ENCODE measurements at places on chromosomes 11 and 22.

DNA sequence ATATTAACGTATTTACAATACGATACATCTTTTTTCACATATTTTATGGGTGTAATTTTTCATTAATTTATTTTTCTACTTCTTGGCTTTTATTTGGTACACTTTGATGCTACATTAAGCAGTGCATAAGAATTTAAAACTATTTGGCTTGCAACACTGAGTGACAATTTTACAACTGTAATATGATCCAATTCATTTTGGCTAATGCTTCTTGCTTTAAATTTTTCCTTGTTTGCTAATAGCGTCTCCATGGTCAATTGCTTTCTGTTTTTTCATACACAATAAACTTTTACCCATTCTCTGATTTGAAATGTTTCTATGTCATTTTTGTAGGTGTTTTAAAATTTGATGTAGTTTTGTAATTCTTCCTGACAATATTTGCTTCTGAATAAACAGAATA is 773.2 kb downstream of the FAM181B start:
- DNase-seq: no peak

- DNase-seq: no peak
These were observed 58.0 kb upstream of the TTLL12 start for GRCh38 chr22:43244803-43245527.

DNA sequence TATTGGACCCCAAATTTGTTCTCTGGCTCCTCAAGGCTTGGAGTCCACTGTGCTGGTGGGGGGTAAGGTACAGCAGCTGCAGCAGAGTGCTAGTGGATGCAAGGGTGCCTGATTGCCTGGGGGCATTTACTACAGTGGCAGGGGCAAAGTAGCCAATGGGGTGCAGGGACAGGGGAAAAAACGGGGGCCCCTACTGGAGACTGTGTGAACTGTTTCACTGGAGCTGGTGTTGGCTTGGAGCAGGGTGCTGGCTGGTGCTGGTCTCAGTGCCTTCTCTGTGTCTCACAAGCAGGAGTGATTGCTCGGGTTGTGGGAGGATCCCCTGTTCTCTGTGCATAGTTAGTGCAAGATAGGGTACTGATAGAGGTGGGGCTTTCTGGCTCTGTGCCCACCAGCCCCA is 935.9 kb downstream of the JRKL start:
- no peak for DNase-seq

GRCh38 chr11:32312865-32313403 is 122.4 kb downstream of the WT1 start:
- DNase-seq: no peak

- DNase-seq: no peak
These were observed 17.0 kb upstream of the CHKA start for GRCh38 chr11:68138237-68138636.

DNA sequence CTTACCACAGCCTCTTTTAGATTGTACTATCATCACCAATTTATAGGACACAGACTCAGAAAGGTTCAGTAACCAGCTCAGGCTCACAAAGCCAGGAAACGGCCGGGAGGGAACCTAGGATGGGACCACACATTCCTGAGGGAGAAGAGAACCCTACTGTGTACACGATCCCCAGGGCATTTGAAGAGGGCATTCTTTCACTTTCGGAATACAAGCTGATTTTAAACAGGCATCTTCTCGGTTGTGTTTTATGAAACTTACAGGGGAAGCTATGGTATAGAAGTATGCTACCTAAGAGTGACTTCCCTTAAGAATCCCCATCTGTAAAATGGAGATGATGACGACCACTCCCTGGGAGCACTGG is 19.0 kb downstream of the SMCO4 start:
- no peak for DNase-seq

GRCh38 chr11:28528217-28528616 is 420.0 kb downstream of the METTL15 start:
- no peak for DNase-seq

- DNase-seq: no peak
These were observed 26.1 kb downstream of the GAL start for GRCh38 chr11:68710409-68710808.

- DNase-seq: no peak
These were observed 600 bp upstream of the GPR83 start for GRCh38 chr11:94401773-94402265.

- DNase-seq: no peak
These were observed 17.1 kb downstream of the PLA2G6 start for GRCh38 chr22:38164551-38164918.

- DNase-seq: no peak
These were observed 61.5 kb upstream of the HEPHL1 start for GRCh38 chr11:93959663-93960062.

Measured in activated gamma-delta T cell (primary cell).